Activated CD4-positive, alpha-beta T cell treated with anti-CD3 and anti-CD28 coated beads, Interleukin-2, Interleukin-6, amounts not matched to agents 100 ng/mL and 50 ng/mL, durations not matched to agents 16 hours and 8 hours (primary cell): ENCODE measurements at places on chromosomes 4 and X.
A peak's percentile ranks its signal among the peaks of the same experiment; 100 is the strongest.

GRCh38 chrX:20530406-20530921, 263.8 kb upstream of the RPS6KA3 start:
- peak; percentile 67 for DNase-seq

- DNase-seq, result peak; percentile 7
These were observed 33.0 kb downstream of the PLAC1 start for GRCh38 chrX:134625315-134625718.

DNA sequence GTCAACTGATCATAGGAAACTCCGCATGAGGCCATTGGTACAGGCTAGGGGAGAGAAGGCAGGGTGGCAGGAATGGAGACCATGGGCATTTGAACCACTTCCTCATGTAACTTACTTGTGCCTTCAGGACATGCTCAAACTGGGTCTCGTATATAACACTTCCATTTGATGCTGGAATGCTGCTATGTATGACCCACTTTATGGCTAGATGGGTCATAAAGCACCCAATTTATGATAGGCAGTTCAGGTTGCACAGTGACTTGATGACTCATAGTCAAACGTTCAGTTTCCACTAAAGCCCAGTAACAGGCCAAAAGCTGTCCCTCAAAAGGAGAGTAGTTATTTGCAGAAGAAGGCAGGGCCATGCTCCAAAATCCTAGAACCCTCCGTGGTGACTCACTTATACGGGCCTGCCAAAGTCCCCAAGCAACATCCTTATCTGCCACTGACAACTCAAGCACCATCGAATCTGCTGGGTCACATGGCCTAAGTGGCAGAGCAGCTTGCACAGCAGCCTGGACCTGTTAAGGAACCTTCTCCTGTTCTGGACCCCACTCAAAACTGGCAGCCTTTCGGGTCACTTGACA, 236.4 kb downstream of the ZC4H2 start:
- DNase-seq, result no peak

GRCh38 chr4:70979445-70980008, 13.9 kb upstream of the DCK start:
- DNase-seq, result no peak

DNA sequence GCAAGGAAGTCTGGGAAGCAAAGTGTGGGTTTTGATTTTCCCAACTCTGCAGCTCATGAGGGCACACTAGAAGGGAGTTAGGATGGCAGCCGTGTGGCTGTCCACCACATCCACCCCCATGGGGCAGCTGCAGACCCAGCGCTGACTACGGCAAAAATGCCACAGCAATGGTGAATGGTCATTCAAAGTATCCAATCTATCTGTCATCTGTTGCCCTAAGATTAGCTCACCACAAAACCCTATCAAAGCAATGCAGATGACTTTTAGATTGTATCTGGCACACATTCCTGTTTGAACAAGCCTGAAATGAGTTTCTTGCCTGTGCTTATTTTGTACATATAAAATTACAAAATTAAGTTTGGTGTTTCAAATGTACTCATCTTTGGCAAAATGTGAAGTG, 29.7 kb upstream of the HPSE start:
- no peak for DNase-seq

- DNase-seq, result no peak
These were observed 15.4 kb downstream of the SETD7 start for GRCh38 chr4:139540632-139541031.

DNA sequence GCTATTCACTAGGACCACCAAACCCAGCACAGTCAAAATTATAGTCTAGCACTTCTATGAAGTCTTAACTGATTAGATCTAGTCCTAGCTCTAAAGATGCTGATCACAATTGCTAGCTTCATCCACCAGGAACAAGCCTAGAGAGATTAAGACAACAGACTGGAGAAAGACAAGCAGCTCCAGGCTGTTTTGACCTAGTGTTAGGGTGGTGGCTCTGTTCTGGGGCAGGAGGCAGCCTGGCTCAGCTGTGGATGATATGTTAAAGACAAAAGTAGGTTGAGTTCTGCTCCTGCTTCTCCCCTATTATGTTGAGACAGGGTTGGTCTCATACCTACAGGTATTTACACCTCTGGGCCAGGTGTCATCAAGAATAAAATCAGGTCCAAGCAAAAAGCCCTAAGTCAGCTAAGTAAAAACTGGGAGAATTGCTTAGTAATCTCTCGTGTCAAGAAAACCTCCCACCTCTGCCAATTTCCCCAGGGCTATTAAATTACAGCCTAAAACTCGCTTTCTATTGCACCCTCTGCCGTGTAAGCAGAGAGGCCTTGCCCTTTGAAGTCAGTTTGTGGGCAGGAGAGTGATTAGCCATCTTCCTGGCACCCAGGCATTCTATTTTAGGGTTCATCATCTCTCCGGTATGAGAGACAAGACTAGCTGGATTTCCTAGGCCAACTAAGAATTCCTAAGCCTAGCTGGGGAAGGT, 39.9 kb downstream of the RAB40AL start:
- DNase-seq, result no peak

DNA sequence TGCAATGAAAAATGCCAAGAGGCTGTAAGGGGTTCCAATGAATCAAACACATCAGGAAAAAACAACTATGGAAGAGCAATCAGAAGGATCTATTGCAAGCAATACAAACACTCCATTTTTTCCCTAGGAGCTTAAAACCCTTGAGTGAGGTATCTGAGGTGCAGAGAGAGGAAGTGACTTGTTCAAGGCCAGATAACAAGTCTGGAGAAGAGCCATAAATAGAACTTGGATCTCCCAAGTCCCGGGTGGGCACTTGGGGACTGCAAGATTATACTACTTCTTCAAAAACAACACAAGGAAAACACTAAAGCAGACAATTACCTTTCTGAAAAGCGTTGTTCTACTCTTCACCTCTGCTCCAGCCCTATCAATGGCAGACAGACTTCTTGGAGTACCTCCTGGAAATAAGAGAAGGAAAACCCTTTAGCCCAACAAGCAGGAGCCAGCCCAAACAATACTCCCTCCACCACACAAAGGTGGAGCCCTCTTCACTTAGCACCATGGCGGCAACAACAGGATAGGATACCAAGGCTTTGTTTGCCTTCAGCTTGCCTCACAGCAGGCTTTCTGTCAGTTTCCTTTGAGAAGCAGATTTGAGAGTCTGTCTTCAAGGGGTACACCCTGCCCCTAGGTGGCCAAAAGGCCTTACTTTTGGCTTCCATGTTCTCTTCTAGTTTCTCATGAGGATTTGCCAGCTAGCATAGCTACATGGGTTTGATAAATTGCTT, 26.0 kb downstream of the AIFM1 start:
- DNase-seq, result no peak

DNA sequence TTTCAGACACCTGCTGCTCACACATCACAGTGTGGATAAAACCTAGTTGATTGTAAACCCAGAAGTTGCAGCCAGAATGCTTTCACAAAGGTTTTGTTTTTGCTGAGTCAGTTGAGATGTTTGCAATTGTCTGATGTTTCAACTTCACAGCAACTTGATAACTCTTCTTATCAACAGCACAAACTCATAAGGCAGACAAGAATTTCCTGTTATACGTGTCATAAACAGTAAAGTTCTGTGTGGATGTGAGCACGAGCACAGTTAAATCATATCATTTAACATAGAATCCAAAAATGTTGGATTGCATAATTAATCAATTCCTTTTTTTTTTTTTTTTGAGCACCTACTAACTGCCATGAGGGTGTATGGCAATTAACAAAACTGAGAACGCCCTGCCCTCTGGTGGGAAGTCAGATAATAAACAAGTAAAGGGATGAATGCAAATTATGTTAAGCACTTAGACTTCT, 512.2 kb downstream of the PDHA2 start:
- DNase-seq, result peak; percentile 14

GRCh38 chr4:122584519-122584918, 36.3 kb downstream of the IL21 start:
- peak; percentile 82 for DNase-seq

GRCh38 chrX:1390621-1391369, 1.1 kb downstream of the SLC25A6 start:
- no peak for DNase-seq

DNA sequence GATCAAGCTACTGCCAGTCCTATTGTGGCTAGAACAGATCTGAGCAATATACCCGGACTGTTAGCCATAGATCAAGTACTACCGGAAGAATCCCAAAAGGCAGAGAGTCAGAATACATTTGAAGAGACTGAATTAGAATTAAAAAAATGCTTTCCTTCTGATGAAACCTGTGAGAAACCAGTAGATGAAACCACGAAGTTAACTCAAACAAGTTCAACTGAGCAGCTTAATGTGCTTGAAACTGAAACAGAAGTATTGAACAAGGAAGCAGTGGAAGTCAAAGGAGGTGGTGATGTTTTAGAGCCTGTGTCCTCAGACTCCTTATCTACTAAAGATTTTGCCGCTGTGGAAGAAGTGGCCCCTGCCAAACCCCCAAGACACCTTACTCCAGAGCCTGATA, 46.8 kb downstream of the WDR44 start:
- DNase-seq, result no peak

DNA sequence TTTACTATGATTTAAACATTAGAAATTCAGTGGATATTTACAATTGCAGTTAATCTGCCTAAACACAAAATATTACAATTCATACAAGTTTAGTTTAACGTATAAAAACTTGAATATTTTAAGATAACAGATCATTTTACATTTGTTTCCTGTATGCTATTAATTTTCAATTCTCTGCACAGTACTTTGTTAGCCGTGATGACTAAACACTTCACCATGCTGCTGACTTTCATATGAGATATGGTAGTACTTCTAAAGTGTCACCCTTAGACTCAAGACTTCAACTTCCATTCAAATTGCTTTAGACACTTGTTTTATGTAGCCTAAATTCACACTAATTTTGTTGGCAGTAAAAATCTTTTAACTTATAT, 1646.4 kb upstream of the ADGRL3 start:
- DNase-seq, result no peak

- no peak for DNase-seq
These were observed 6.8 kb upstream of the RRAGB start for GRCh38 chrX:55710701-55711100.
